ENCODE measurements at places on chromosomes 11 and 22. TPM values are rescaled to one million over a fixed set of nuclear protein-coding genes. Genes with fewer than 3 reads are reported as not detected.
A peak's percentile ranks its signal among the peaks of the same experiment; 100 is the strongest.

The FBXO3 gene
- total RNA-seq = 23.5 TPM

The SLC25A18 gene
- total RNA-seq = 0.55 TPM

The C22orf42 gene
- not detected for total RNA-seq

DNA sequence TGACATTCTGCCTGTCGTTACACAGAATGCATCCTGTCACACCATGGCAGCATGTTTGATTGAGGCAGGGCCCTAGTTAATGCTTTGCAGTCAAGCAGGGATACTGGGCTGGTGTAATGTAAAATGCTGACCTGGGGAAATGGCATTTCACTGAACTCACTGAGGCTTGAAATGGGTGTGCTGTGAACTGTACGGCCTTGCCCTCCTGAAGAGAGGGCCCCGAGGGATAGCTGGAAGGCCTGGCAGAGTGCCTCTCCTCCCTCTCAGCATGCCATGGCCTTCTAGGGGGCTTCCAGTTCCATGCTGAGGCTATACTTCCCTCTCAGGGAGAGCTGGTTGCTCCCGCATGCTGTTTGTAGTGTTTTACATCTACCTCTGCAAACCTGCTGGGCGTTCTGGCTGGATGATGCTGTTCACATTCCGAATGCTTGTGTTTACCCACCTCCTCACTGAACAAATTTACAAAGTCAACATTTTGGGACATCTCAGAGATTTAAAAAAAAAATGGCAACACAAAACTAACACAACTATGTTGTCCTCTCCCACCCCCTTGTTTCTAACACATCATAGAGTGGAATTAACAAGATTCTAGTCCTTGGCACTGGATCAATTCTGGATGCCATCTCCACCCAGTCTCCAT lies 416.7 kb upstream of the CADM1 start:
- DNase-seq = no peak
- H3K27me3 ChIP-seq = no peaks in the 10 kb centered on the region
- no peak overlapping the region for H3K4me3 ChIP-seq
- H3K4me1 ChIP-seq = peaks cover 18% of the 10 kb centered on the region
- no peak overlapping the region for H3K27ac ChIP-seq

DNA sequence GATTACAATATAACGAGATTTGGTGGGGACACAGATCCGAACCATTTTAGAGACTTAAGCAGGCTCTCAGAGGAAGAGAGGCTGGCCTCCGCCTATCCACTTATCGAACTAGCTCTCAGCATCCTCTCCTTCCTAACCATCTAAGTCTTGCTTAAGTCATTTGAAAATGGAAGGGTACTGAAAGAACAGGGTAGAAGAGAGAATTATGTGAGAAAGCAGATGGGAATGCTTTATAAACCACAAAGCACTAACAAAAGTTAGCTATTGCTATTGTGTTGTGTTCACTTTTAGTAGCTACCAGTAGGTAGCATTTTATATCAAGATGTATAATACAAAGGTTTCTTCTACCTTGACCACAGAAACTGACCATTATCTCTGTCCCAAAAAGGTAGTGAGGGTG lies 153.4 kb upstream of the CADM1 start:
- H3K36me3 ChIP-seq = no peaks in the 10 kb centered on the region
- peak; percentile 60 for DNase-seq
- peaks cover 29% of the 10 kb centered on the region for H3K4me1 ChIP-seq
- H3K4me3 ChIP-seq = no peak overlapping the region
- no peak overlapping the region for H3K27ac ChIP-seq
- H3K27me3 ChIP-seq = no peaks in the 10 kb centered on the region

- no peak overlapping the region for H3K4me3 ChIP-seq
- H3K27ac ChIP-seq = no peak overlapping the region
- no peaks in the 10 kb centered on the region for H3K36me3 ChIP-seq
- H3K27me3 ChIP-seq = no peaks in the 10 kb centered on the region
These were observed 48.9 kb downstream of the ST3GAL4 start for GRCh38 chr11:126404367-126404766.

- H3K4me1 ChIP-seq = no peaks in the 10 kb centered on the region
- peaks cover 16% of the 10 kb centered on the region for H3K27me3 ChIP-seq
- H3K4me3 ChIP-seq = no peak overlapping the region
- H3K36me3 ChIP-seq = no peaks in the 10 kb centered on the region
- no peak for DNase-seq
These were observed 10.5 kb upstream of the SIGIRR start for GRCh38 chr11:425301-425700.

DNA sequence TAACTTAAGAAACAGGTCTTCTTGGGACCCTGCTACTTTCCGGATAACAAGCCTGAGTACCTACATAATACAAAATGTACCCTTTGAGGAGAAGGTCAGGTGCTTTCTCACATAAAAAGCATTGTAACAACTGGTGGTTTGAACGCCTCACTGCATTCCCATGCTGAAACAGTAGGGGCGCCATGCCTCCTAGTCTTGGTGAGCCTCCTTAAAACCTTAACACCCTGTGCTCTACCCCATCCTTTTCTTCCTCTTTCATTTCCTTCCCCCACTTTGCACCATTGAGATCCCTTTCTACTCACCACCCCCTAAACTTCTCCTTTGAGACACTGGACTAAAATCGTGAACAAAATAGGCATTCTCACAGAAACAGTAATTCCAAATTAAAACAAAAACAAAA lies 729.3 kb downstream of the NTM start:
- no peaks in the 10 kb centered on the region for H3K36me3 ChIP-seq
- no peak for DNase-seq
- no peak overlapping the region for H3K4me3 ChIP-seq
- peaks cover 18% of the 10 kb centered on the region for H3K4me1 ChIP-seq
- no peak overlapping the region for H3K27ac ChIP-seq

- no peak overlapping the region for H3K27ac ChIP-seq
- no peak overlapping the region for H3K4me3 ChIP-seq
- peak; percentile 24 for DNase-seq
- H3K27me3 ChIP-seq = no peaks in the 10 kb centered on the region
- no peaks in the 10 kb centered on the region for H3K36me3 ChIP-seq
These were observed 1126.3 kb upstream of the RAG2 start for GRCh38 chr11:37724315-37724714.

DNA sequence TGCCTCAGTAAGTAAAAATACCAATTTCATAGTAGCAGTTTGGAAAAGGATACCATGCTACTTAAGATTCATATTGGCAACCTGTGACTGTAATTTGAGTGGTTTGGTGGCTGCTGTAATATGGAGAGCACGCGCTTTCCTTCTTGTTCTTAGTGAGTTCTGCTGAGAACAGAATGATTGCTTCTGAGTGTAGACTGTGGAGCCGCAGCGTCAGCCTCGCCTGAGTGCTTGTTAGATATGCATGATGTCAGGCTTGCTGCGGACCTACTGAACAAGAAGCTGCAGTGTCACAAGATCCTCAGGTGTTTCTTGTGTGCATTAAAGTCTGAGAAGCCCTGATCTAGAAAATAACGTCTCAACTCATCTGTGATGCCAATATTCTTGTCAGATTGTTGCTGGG lies 143.2 kb downstream of the ARHGAP42 start:
- no peak overlapping the region for H3K27ac ChIP-seq
- DNase-seq = peak; percentile 46
- H3K4me1 ChIP-seq = peaks cover 28% of the 10 kb centered on the region
- no peak overlapping the region for H3K4me3 ChIP-seq
- no peaks in the 10 kb centered on the region for H3K27me3 ChIP-seq

DNA sequence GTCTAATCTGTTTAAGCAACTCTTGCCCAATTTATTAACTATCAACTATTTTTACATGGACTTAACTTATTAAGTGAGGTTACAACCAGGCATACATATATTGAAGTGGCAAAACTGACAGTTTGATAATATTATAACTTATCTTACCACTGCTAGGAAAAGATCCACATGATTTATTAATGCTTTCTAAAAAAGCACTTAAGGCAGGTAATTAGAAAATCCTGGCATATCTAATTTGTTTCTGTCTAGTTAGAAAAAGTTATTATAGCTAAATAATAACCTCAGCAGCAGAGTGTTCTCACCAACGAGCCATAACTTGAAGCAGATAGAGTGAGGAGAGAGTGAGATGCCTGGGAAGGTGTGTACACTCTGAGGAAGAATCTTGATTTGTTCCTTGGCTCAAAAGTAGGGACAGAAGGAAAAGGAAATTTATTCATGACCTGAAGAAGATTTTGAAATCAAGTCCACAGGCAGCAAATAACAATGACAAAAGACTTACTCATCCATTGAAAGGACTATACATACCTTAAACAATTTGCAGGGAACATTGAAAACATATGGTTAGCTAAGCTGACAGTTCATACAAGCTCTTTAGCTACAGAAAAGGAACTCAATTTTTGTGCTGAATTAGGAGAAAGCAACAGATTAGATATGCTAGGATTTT lies 7.1 kb upstream of the MUC15 start:
- H3K4me1 ChIP-seq = no peaks in the 10 kb centered on the region
- no peaks in the 10 kb centered on the region for H3K27me3 ChIP-seq
- DNase-seq = peak; percentile 8
- H3K36me3 ChIP-seq = no peaks in the 10 kb centered on the region
- no peak overlapping the region for H3K27ac ChIP-seq

- no peak for DNase-seq
- no peak overlapping the region for H3K27ac ChIP-seq
- peaks cover 29% of the 10 kb centered on the region for H3K27me3 ChIP-seq
- H3K4me1 ChIP-seq = peaks cover 12% of the 10 kb centered on the region
- H3K36me3 ChIP-seq = no peaks in the 10 kb centered on the region
These were observed 8.1 kb downstream of the ARHGAP8 start for GRCh38 chr22:44760476-44760875.

GRCh38 chr11:1348146-1348795 lies 38.8 kb upstream of the TOLLIP start:
- no peak overlapping the region for H3K27ac ChIP-seq
- H3K4me3 ChIP-seq = no peak overlapping the region
- DNase-seq = no peak
- H3K36me3 ChIP-seq = no peaks in the 10 kb centered on the region

DNA sequence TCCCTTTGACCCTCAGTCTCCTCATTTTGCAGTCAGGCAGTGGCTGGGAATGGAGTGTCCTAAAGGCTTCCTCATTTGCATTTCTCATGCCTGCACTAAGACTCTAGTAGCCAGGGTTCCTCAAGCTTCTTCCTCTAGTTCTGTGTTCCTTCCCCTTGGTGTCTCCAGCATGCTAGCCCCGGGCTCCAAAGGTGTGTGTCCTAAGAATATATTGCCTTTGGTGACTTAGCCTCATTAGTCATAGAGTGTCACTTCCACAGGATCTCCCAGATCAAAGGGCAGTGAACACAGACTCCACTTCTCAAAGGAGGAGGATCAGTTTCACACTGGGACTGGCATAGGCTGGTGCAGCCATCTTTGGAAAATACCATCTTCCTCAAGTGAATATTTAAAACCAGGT lies 21.4 kb upstream of the ACER3 start:
- no peak overlapping the region for H3K4me3 ChIP-seq
- H3K4me1 ChIP-seq = no peaks in the 10 kb centered on the region
- no peaks in the 10 kb centered on the region for H3K36me3 ChIP-seq
- peaks cover 22% of the 10 kb centered on the region for H3K27me3 ChIP-seq
- DNase-seq = no peak

DNA sequence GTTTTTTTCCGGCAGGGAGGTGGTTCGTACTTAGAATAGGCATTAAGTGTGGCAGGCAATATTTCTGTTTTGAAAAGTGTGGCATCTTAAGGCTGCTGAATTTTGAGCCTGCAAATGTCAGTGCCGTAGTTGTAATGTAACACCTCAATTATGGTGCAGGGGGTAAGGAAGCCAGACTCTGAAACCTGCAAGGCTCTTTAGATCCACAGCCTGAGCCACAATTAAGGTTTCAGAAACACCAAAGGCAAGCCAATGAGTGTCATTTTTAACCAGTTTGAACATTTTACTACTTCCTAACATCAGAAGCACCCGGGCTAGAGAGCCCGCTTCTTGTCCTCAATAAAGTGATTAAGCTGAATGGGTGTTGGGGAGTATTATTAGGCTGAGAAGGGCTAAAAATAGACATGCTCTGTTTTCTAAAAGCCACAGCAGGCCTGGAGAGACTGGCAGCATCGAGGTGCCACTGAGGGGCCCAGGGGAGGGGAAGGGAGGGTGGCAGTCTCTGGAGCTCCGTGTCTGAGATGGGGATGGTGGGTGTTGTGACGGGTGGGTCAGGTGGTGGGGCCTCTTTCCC lies 113.4 kb downstream of the ZBTB16 start:
- no peak for DNase-seq
- no peaks in the 10 kb centered on the region for H3K4me1 ChIP-seq
- no peaks in the 10 kb centered on the region for H3K36me3 ChIP-seq
- no peak overlapping the region for H3K27ac ChIP-seq
- no peak overlapping the region for H3K4me3 ChIP-seq

DNA sequence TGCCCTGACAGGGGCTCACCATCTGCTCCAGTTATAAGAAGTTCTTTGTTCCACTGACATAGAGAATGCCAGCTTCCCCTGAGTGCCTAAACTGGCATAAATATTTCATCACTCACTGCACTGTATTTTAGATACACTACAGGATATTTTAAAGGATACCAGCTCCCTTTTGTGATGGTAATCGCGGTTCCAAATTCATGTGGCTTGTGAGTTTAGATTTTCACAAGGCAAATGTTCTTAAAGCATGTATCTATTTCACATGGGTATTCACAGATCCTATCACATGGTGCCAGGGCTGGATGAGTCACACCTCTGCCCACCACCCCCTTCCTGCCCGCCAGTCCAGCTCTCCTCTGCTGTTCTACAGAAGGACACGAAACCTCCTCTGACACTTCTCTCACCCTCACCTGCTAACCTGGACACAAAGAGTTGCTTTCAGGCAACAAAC lies 105.5 kb downstream of the KCNC1 start:
- no peaks in the 10 kb centered on the region for H3K36me3 ChIP-seq
- H3K4me1 ChIP-seq = peaks cover 2% of the 10 kb centered on the region
- DNase-seq = no peak
- H3K4me3 ChIP-seq = no peak overlapping the region
- no peak overlapping the region for H3K27ac ChIP-seq
- no peaks in the 10 kb centered on the region for H3K27me3 ChIP-seq

DNA sequence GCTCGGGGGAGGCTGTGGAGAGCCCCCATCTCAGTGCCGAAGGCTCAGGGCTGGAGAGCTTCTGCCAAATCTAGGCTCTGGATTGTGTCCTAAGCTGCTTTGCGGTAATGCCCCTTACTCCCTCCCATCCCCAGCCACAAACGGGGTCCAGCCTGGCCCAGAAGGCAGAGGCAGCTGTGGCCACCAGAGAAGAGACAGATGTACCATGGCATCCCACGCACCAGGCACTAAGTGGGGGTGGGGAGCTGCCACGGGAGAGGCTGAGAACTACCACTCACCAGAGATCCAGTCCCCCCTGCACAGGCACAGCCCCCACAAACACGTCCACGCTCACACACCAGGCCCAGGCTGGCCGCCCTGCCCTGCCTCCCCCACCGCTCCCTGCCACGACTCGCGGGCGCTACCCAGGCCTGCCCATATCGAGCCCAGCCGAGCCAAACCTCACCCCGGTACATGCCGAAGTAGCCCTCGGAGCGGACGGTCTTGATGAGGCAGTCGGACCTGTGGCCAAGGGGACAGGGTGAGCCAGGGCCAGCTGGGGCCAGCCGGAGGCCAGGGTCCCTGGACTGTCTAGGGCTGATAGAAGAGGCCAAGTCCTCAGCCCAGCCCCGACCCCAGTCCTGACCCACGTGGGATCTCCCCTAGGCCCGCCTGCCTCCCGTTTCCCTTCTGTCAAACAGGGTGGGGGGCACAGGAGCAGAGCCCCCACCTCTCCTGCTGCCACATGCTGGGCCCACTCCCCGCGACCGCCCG lies 3.9 kb downstream of the SLC25A22 start:
- no peak overlapping the region for H3K27ac ChIP-seq
- H3K36me3 ChIP-seq = no peaks in the 10 kb centered on the region
- no peak overlapping the region for H3K4me3 ChIP-seq
- H3K4me1 ChIP-seq = peaks cover 16% of the 10 kb centered on the region
- no peak for DNase-seq

GRCh38 chr11:118988280-118988679 lies 9.7 kb upstream of the CENATAC start:
- no peak overlapping the region for H3K27ac ChIP-seq
- no peaks in the 10 kb centered on the region for H3K27me3 ChIP-seq
- no peaks in the 10 kb centered on the region for H3K4me1 ChIP-seq
- no peaks in the 10 kb centered on the region for H3K36me3 ChIP-seq
- H3K4me3 ChIP-seq = no peak overlapping the region
